ENCODE measurements at places on chromosomes 3 and 15. TPM values are rescaled to one million over a fixed set of nuclear protein-coding genes. Genes with fewer than 3 reads are reported as not detected.

GRCh38 chr3:195064300-195064931 is 206.5 kb downstream of the XXYLT1 start:
- DNase-seq: no peak
- peaks cover 4% of the 10 kb centered on the region for H3K4me1 ChIP-seq
- peaks cover 6% of the 10 kb centered on the region for H3K27me3 ChIP-seq
- H3K27ac ChIP-seq: no peak overlapping the region

DNA sequence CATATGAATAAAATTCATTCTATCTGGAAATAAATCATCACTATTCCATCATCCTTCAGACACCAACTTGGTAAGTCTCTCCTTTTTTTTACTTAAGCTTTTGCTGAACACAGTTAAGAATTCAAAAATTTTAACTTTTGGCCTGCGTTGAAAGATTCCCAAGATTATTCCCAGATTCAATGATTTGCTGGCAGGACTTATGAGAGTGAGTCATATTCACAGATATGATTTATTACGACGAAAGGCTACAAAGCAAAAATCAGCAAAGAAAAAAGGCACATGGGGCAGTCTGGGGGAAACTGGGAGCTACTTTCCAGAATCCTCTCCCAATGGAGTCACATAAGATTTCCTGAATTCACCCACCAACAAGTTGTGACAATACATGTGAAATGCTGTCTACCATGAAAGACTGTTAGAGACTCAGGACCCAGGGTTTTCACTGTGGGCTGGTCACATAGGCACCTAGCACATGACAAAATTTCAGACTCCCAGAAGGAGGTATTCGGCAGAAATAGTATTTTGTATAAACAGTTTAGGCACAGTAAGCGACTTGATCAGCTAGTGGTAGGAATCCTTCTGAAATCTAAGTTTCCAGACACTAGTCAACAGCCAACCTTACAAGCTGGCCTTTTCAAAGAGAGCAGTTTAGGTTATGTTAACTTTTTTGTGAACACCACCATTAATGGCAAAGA is 82.1 kb downstream of the DLG1 start:
- H3K4me1 ChIP-seq: peaks cover 25% of the 10 kb centered on the region
- H3K27me3 ChIP-seq: no peaks in the 10 kb centered on the region
- no peak overlapping the region for H3K27ac ChIP-seq
- no peak overlapping the region for H3K4me3 ChIP-seq

- no peak overlapping the region for H3K4me3 ChIP-seq
- DNase-seq: no peak
- no peaks in the 10 kb centered on the region for H3K4me1 ChIP-seq
- H3K27me3 ChIP-seq: no peaks in the 10 kb centered on the region
- H3K36me3 ChIP-seq: no peaks in the 10 kb centered on the region
Observed at GRCh38 chr3:21433751-21434150, 317.3 kb downstream of the ZNF385D start.

GRCh38 chr15:40043927-40044716 is 5.1 kb upstream of the SRP14 start:
- no peak overlapping the region for H3K27ac ChIP-seq
- H3K4me3 ChIP-seq: no peak overlapping the region
- no peaks in the 10 kb centered on the region for H3K27me3 ChIP-seq
- H3K36me3 ChIP-seq: no peaks in the 10 kb centered on the region

GRCh38 chr3:115551016-115551415 is 72.3 kb upstream of the GAP43 start:
- H3K27me3 ChIP-seq: peaks cover 5% of the 10 kb centered on the region
- H3K4me3 ChIP-seq: no peak overlapping the region
- DNase-seq: no peak
- H3K36me3 ChIP-seq: no peaks in the 10 kb centered on the region
- H3K4me1 ChIP-seq: no peaks in the 10 kb centered on the region
- no peak overlapping the region for H3K27ac ChIP-seq

DNA sequence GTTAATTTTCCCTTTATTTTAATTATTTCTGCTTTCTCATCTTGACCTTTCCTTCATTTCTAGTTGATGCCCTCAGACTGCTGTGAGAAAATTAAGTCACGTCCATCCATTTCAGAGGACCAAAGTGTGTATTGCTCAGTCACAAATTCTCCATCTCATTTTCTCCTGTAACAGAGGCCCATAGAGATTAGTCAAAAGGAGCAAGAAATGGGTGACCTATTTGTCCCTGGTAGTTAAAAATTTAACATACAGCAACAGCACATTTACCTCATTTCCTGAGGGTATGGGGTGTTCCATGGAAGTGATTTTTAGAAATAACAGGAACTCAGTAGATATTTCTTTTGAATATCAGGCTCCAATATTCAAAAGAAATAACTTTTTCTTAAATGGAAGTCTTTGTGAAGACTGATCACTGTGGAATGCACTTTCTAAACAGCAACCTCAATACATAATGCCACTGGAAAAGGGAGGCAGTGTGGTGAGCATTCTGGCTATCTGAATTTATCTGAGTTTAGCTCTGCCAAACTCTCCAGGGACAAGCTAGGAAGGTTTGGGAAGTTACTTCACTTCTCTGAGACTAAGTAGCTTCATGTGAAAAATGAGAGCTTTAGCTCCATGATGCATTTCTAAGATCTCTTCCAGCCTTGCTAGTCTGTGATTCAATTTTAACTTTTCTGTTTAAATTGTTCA is 808.2 kb downstream of the SQOR start:
- DNase-seq: no peak
- H3K4me3 ChIP-seq: no peak overlapping the region
- H3K36me3 ChIP-seq: no peaks in the 10 kb centered on the region
- H3K27ac ChIP-seq: no peak overlapping the region

- H3K4me1 ChIP-seq: peaks cover 12% of the 10 kb centered on the region
- no peak overlapping the region for H3K4me3 ChIP-seq
- H3K36me3 ChIP-seq: no peaks in the 10 kb centered on the region
- no peak overlapping the region for H3K27ac ChIP-seq
Observed at GRCh38 chr15:73940061-73940981, 14.1 kb downstream of the LOXL1 start.

- H3K36me3 ChIP-seq: no peaks in the 10 kb centered on the region
- H3K4me3 ChIP-seq: no peak overlapping the region
Observed at GRCh38 chr3:126999383-126999782, 16.5 kb downstream of the PLXNA1 start.

DNA sequence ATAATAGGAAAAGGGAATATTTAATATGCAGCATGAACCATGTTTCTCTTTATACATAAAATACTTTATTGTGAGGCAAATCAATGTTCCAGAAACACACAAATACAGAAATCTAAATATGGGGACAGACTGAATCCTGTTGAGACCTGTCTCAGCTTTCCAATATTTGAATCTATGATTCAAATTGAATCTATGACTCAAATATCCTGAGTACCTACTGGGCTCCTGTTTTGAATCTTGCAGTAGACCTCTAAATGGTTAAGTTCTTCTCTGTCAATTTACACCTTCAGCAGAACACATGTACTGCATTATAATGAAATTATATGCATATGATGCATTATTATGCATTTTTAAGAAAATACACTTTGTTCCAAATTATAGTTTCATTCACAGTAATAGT is 143.2 kb upstream of the PLXND1 start:
- no peak for DNase-seq
- no peaks in the 10 kb centered on the region for H3K27me3 ChIP-seq
- H3K27ac ChIP-seq: no peak overlapping the region

- no peak overlapping the region for H3K4me3 ChIP-seq
- H3K27ac ChIP-seq: no peak overlapping the region
- H3K36me3 ChIP-seq: no peaks in the 10 kb centered on the region
- DNase-seq: no peak
Observed at GRCh38 chr3:103170651-103171050, 735.8 kb downstream of the ZPLD1 start.

- no peaks in the 10 kb centered on the region for H3K27me3 ChIP-seq
- H3K36me3 ChIP-seq: no peaks in the 10 kb centered on the region
- no peak overlapping the region for H3K4me3 ChIP-seq
- no peak overlapping the region for H3K27ac ChIP-seq
- no peak for DNase-seq
- peaks cover 2% of the 10 kb centered on the region for H3K4me1 ChIP-seq
Observed at GRCh38 chr3:126963261-126964190, 19.4 kb upstream of the PLXNA1 start.

DNA sequence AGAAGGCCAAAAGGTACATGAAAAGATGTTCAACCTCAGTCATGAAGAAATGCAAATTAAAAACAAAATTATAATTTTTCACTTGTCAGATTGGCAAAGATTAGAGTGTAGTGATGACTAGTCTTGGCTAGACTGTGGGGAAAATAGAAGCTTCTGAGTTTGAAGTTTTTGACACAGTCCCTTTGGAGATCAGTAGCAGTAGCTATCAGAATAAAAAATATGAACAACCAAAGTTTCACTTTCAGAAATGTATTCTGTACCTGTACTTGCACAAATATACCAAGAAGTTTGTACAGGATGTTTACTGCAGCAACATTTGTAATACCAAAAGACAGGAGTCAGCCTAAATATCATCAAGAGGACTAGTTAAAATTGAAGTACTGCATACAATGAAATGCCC is 14.1 kb downstream of the ATP2C1 start:
- H3K36me3 ChIP-seq: no peaks in the 10 kb centered on the region
- no peaks in the 10 kb centered on the region for H3K27me3 ChIP-seq
- H3K27ac ChIP-seq: no peak overlapping the region
- peaks cover 21% of the 10 kb centered on the region for H3K4me1 ChIP-seq

DNA sequence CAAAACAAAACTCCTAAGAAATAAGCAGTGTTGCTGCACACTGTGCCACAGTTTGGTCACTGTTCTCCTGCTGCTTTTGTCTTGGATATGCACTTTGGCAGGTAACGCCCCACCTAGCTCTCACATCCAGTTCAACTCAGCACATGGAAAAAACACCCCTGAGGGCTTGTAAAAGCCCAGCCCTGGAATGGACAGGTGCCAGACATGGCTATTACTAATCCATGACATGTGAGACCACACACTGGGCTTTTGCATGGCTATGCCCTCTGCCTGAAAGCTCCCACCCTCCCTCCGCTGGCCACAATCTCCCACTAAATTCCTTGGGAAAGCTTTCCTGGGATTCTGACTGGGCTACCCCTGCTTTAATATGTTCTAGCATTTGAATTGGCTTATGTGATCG is 24.7 kb upstream of the ZBED2 start:
- H3K27me3 ChIP-seq: no peaks in the 10 kb centered on the region
- H3K36me3 ChIP-seq: peaks cover 11% of the 10 kb centered on the region
- H3K4me3 ChIP-seq: no peak overlapping the region
- peak overlapping the region; percentile 75 for H3K27ac ChIP-seq

GRCh38 chr15:32928876-32929275 is 211.1 kb downstream of the GREM1 start:
- H3K36me3 ChIP-seq: peaks cover 18% of the 10 kb centered on the region
- H3K27ac ChIP-seq: no peak overlapping the region
- no peaks in the 10 kb centered on the region for H3K4me1 ChIP-seq
- no peak overlapping the region for H3K4me3 ChIP-seq
- H3K27me3 ChIP-seq: no peaks in the 10 kb centered on the region
- DNase-seq: no peak

GRCh38 chr3:53354945-53355498 is 7.7 kb upstream of the DCP1A start:
- no peaks in the 10 kb centered on the region for H3K27me3 ChIP-seq
- peak overlapping the region; percentile 82 for H3K27ac ChIP-seq
- H3K36me3 ChIP-seq: no peaks in the 10 kb centered on the region
- H3K4me1 ChIP-seq: no peaks in the 10 kb centered on the region
- DNase-seq: no peak

GRCh38 chr3:56800130-56800831 is 1.5 kb downstream of the ARHGEF3 start:
- H3K4me3 ChIP-seq: peak overlapping the region; percentile 98
- DNase-seq: peak; percentile 67
- H3K36me3 ChIP-seq: peaks cover 9% of the 10 kb centered on the region

GRCh38 chr3:33807191-33807590 is 8.8 kb downstream of the PDCD6IP start:
- no peak for DNase-seq

- no peaks in the 10 kb centered on the region for H3K36me3 ChIP-seq
- no peak for DNase-seq
- H3K4me3 ChIP-seq: no peak overlapping the region
- H3K4me1 ChIP-seq: no peaks in the 10 kb centered on the region
- H3K27me3 ChIP-seq: peaks cover 8% of the 10 kb centered on the region
Observed at GRCh38 chr15:47750030-47750739, 32.9 kb downstream of the SEMA6D start.

- DNase-seq: no peak
- H3K27ac ChIP-seq: no peak overlapping the region
- peaks cover 2% of the 10 kb centered on the region for H3K4me1 ChIP-seq
- H3K27me3 ChIP-seq: peaks cover 11% of the 10 kb centered on the region
- H3K4me3 ChIP-seq: no peak overlapping the region
Observed at GRCh38 chr3:40690749-40691451, 166.1 kb downstream of the ZNF621 start.

DNA sequence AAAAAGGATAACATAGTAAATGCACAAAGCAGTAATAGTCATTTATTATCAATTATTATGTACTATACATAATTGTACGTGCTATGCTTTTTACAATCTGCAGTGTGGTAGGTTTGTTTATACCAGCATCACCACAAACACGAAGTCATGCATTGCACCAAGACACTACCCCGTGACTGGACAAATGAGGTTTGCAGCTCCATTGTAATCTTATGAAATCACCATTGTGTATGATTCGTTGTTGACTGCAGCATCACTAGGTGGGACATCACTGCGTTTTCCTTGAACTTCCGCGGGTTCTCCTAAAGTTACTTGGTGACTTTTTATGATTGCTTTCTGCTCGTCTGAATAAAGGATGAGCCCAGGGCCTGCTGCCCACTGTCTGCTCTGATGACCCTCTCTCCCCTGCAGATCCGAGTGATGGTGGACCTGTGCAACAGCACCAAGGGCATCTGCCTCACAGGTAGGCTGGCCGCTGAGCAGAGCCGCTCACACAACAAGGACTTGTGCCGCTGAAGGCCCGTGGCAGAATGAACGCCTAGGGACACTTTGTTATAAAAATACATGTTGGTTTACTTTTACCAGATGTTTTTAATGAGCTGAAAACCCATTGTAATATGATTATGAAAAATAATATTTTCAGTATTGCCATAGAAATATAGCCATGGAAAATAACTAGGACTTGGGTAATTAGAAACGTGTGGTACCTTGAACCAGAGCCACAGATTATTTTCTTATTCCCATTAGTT is 35.8 kb downstream of the GLDN start:
- no peaks in the 10 kb centered on the region for H3K36me3 ChIP-seq
- no peak overlapping the region for H3K4me3 ChIP-seq
- H3K4me1 ChIP-seq: no peaks in the 10 kb centered on the region
- no peak overlapping the region for H3K27ac ChIP-seq

PCBP4 gene
- total RNA-seq: 8.3 TPM

FAM107A gene
- total RNA-seq: not detected

CAMKV gene
- not detected for total RNA-seq

PRSS50 gene
- total RNA-seq: not detected

DPPA2 gene
- total RNA-seq: not detected

ARMC8 gene
- 75.0 TPM for total RNA-seq

ANKRD63 gene
- total RNA-seq: 0.31 TPM

PRR20G gene
- total RNA-seq: not detected

SNX22 gene
- 4.3 TPM for total RNA-seq

SLC38A3 gene
- not detected for total RNA-seq

PLA1A gene
- not detected for total RNA-seq

GOLGA8R gene
- 6.9 TPM for total RNA-seq

NKIRAS1 gene
- 6.4 TPM for total RNA-seq

PXYLP1 gene
- total RNA-seq: 36.9 TPM

CHRNA5 gene
- total RNA-seq: 1.3 TPM

C3orf70 gene
- not detected for total RNA-seq

Measured in naive thymus-derived CD8-positive, alpha-beta T cell (primary cell).